WTC11 (cell line): ENCODE measurements at places on chromosomes 2 and 18.

DNA sequence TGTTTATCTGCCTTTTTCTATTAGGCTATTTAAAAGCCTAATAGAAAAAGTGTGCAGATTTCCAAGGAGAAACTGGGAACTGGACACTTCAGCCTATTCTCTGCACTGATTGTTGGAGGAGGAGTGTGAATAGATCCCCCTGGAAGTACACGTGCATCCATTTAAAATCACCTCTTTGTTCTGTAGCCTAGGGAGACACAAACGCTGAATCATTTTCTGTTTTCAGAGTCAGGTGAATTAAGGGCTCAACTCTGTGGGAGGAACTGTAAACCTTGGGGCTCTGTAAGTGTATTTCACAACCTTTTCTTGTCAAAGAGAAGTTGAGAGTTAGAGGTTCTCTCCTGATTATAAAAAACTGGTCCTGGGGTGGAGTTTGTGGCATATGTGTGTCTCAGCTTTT lies 159.7 kb downstream of the SPAG16 start:
- DNase-seq: no peak

- DNase-seq: peak; percentile 53
Observed at GRCh38 chr2:15941871-15942710, 1.7 kb downstream of the MYCN start.

- DNase-seq: no peak
Observed at GRCh38 chr18:36465970-36466369, 168.5 kb downstream of the FHOD3 start.

GRCh38 chr2:177235855-177236437 lies 23.4 kb downstream of the HNRNPA3 start:
- no peak for DNase-seq

DNA sequence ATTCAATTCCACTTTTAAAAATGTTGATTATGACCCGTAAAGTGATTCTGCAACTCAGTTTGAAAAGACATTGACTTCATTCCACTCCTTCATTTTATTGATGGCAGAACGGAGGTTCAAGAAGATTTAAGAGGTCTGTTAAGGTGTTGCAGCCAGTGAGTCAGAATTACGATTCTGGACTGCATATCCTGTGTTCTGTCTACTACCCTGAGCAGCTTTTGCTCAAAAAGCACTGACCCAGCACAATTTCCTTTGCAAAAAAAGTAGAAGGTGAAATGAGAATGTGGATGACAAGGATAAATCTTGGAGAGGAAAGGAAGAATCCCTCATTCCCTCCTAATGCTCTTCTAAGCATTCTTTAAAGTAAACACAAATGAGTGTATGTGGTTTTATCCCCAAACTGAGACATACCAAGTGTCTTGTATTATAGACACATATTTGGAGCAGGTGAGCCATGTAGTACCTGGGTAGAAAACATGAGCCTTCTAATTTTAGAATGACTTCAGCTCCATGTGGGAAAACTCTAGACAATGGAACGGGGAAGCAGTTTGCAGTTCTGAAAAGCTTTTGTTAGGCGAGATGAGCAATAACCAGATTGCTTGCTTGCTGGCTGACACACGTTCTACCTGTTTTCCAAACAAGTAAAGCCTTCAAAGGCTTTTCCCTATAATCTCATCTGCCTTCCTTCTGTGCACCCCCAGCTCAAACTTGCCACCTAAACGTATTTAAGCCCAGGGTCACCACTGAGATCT lies 44.7 kb downstream of the TGFA start:
- DNase-seq: no peak

- DNase-seq: no peak
Observed at GRCh38 chr2:9668687-9669345, 38.0 kb upstream of the YWHAQ start.
